Stimulated activated effector memory CD8-positive, alpha-beta T cell treated with anti-CD3 and anti-CD28 coated beads, Interleukin-12 subunit alpha, Interleukin-12 subunit beta, amount 100 ng/mL, for 72 hours (primary cell): ENCODE measurements at places on chromosomes 13 and 19.

DNA sequence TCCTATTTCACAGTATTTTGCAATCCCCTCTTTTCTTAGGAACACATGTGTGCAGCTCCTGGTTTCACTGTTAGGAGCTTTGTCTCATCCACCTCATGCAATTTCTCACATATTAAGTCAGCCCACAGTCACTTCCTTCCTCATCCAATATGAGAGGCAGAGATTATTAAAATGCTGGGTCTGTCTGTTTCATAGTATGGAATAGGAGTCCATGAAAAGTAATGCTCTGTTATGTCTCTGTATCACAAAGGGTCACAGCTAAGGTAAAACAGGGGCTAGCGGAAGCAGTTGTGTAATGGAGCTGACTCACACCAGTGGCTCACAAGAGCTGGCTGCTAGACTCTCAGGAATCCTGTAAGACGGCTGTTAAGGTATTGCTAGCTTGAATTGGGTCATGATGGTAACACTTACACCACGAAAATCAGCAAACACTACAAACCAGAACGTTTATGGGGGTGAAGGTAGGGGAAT is 216.5 kb downstream of the EFNB2 start:
- DNase-seq = no peak

GRCh38 chr13:23811366-23812062 is 77.7 kb downstream of the MIPEP start:
- DNase-seq = no peak

DNA sequence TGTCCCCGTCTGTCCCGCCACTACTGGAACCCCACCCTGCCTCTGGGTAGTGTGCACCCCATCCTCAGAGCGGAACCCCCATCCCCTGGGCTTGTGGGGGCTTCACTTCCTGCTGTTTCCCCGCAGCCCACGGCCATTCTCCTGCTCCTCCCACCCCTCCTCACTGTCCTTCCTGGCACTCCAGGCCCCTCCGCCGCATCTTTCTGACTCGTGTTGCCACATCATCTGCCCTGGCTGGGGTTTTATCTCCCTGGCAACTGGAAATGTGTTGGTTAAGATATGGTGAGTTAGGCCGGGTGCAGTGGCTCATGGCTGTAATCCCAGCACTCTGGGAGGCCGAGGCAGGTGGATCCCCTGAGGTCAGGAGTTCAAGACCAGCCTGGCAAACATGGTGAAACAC is 37.3 kb downstream of the KDM4B start:
- DNase-seq = no peak

DNA sequence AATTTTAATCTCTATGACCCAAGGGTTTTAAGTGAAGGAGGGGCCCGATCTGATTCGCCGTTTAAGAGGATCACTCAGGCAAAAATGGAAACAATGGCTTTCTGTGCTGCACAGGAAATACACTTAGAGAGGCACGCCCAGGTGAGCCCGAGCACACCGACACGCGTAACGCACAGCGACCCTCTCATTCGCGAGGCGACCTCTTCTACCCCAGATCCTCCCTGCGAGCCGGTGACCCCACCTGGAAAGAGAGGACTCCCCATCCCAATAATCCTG is 216 bp downstream of the SH2D3A start:
- no peak for DNase-seq

- no peak for DNase-seq
Observed at GRCh38 chr13:102250448-102250847, 151.4 kb downstream of the FGF14 start.

DNA sequence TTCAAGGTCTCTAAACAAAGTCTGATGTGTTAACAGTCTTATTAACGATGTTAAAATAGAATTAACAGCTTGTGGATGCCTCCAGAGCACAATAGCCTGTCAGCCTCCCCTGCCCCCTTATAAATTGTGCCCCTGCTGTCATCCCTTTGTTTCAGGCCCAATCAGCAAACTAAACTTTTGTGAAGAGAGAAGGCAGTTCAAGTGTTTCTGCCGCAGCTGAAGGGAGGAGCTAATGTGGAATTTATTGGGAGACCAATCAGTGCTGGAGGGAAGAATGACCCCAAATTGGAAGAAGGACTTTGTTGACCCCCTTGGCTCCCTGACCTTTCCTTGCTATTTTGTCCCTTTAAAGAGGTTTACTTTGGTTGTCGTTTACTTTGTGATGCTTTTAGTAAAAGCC is 160.5 kb downstream of the TM9SF2 start:
- DNase-seq = no peak

DNA sequence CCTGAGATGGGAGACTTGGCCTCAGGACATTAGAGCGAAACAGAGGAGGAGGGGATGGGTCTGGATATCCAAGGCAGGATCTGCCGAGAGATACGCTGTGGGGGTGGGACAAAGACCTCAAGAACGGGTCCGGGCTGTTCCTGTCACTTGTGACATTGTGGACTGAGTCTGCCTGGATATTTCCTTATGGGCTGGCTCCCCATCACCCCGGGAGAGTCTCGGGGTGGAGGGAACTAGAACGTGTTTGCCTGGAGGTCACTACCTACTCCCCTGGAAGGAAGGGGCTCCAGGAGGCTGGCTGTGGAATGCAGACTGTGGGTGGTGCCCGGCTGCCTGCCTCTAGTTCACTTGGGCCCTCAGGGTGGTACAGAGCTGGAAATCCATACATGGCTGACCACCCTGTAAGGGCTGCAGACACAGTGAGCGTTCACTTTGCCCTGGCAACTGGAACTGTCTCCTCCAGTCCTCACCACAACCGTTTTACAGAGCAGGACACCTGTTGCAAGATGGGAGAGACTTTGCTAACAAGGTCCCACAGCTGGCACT is 26.4 kb downstream of the DNM2 start:
- no peak for DNase-seq

GRCh38 chr19:47187797-47188196 is 43.2 kb downstream of the BBC3 start:
- DNase-seq = no peak

GRCh38 chr13:50365408-50366391 is 350.5 kb downstream of the KCNRG start:
- peak; percentile 46 for DNase-seq

DNA sequence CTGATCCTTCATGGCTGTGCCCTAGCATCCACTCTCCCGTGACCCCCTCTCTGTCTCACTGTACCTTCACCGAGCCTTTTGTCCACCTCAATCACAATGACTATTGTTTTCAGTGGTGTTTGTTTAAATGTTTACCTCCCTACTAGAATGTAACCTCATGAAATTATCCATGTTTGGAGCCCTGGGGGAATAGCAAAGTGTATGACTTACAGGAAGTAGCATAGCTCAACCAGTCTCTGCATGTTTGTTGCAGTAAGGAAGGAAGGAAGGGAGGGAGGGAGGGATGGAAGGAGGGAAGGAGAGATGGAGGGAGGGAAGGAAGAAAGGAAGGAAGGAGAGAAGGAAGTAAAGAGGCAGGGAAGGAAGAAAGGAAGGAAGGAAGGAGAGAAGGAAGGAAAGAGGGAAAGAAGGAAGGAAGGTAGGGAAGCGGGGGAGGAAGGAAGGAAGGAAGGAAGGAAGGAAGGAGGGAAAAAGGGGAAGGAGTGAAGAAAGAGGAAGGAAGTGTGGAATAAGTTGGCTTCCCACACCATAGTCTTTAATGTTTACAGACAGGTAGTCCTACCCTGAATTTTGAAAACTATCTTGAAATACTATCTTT is 421.4 kb downstream of the COG6 start:
- DNase-seq = no peak

- DNase-seq = no peak
Observed at GRCh38 chr13:98171900-98172589, 5.0 kb downstream of the RNF113B start.

DNA sequence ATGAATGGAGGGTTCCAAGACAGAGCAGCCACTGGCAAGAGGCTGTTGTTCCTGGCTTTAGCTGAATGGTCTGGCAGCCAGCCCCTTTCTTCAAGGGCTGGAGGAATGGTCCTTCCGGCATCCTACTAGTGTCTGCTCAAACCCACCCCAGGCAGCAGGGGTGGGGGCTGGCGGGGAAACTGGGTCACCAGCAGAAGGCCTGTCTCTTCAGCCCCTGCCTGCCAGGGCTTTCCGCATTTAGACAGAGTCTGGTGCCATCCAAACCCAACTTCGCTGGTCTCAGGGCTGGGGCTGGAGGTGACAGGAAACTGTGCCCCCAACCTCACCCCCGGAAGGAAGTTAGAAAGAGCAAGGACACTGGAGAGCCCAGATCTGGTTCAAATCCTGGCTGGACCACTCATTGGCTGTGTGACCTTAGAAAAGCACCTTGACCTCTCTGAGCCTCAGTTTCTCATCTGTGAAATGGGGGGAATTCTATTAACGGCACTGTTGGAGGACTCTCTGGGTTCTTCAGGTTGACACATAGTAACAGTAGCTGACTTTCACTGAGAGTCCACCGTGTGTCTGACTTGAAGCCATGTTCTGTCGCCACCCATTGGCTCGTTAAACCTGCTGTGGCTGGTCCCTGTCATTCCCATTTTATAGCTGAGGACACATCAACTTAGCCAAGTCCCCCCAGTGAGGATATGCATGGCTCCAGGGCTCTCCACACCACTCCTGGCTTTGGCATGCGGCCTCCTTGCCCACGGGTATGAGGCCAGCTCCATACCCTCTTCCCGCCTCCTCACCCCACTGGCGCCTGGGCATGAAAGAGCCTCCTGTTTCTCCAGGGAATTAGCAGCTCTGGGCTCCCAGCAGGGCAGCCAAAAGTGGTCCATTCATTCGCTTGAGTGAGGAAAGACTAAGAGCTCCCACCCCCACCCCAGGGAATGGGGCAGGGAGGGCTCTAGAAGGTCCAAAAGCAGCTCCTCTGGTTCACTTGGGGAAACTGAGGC is 2.5 kb upstream of the NR2C2AP start:
- no peak for DNase-seq

DNA sequence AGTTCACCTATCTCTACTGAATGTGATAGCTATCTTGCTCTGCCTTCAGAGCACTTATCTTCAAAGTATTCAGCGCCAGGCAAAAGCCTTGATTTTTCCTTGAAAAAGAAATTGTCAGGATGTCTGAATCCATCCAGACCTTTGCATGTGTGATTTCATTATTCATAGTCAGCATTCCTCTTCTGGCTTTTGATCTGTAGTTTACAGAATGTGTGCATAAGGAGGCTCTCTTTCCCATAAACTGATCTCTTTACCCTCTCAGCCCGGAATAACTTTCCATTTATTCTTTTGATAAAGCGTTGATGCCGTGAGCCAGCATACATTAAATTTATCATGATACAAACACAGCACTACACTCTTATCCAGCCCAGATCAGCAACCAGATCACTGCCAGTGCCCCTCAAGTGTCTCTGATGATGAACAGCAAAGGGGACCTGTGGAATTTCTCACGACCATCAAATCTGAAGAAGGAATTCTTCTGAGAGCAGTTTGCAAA is 130.8 kb downstream of the DNAJC15 start:
- DNase-seq = no peak

- peak; percentile 7 for DNase-seq
Observed at GRCh38 chr19:13441810-13442512, 64.3 kb downstream of the CACNA1A start.

DNA sequence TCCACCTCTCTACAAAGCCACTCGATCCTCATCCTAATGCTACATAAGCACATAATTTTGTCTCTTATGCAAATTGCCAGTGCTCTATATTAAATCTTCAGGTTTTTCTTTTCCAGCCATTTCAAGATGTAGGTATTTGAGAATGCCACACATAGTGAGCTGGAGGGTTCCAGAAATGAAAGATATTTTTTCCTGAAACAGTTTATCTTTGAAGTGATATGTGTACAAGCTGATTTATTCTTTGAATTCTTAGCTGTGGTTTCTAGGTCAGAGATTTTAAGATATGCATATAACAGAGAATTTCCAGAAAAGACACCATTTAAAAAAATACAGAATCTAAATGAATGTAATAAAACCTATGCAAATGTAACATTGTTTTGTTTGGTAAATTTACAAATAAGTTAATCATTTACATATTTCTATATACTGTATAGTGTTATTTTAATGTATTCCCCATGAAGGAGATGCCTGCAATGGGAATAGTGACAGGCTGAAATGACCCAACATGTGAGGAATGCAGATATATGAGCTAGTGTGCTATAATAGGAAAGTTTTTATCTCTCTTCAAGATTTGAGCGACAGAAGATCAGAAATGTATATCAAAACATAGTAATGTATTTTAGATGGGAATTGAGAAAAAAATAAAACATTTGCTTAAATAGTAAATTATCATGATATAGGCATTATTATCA is 570.2 kb downstream of the SLITRK1 start:
- DNase-seq = no peak

- DNase-seq = no peak
Observed at GRCh38 chr13:112333756-112334543, 42.2 kb upstream of the SPACA7 start.

GRCh38 chr13:51432576-51432975 is 20.3 kb downstream of the INTS6 start:
- no peak for DNase-seq

DNA sequence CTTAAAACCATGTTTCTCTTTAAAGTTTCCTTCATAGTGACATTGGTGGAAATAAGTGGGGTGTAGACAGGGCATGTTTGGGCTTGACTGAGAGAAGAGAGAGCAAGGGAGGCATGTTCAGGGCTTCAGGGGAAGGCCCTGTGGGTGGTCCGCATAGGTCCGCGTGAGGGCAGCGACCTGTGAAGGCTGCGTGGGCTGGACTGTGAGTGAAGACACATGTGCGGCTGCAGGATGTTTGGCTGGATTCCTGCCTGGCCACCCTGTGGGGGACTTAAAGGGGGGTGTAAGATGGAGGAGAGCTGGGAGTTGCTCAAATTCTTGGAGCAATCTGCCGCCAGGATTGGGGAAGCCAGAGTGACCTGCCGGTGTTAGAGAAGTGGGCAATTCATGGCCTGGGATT is 23.8 kb upstream of the KLF12 start:
- DNase-seq = no peak

DNA sequence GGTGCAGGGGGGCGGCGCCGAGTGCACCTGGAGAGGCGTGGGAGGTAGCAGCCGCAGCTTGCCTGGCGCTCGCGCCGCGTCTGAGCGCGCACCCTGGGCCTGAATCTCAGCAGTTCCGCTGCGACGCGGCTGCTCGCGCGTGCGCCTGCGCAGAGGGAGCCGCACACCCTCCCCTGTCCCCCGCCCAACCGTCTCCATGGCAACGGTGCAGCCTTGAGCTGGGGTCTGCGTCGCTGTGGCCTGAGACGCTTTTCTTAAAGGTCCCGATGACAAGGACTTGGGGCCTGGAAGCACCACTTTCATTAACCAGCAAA is at the start of gene PNMA8B:
PNMA8B (minus strand) TSS at position 82 of the 314 bp plus-strand sequence. CDS start 402 bp downstream, outside the sequence.
- DNase-seq = no peak
